Stimulated activated memory B cell treated with anti-CD40 and anti-IgM and Interleukin-4, amounts not matched to agents 10 μg/mL and 1 μg/mL and 100 μg/mL, for 72 hours (primary cell): ENCODE measurements at places on chromosomes 2 and 18.
A peak's percentile ranks its signal among the peaks of the same experiment; 100 is the strongest.

GRCh38 chr2:15654727-15655073, 63.0 kb downstream of the DDX1 start:
- H3K27ac ChIP-seq: no peak overlapping the region
- H3K36me3 ChIP-seq: no peaks in the 10 kb centered on the region
- no peak for ATAC-seq
- no peaks in the 10 kb centered on the region for H3K27me3 ChIP-seq
- H3K4me3 ChIP-seq: no peak overlapping the region

DNA sequence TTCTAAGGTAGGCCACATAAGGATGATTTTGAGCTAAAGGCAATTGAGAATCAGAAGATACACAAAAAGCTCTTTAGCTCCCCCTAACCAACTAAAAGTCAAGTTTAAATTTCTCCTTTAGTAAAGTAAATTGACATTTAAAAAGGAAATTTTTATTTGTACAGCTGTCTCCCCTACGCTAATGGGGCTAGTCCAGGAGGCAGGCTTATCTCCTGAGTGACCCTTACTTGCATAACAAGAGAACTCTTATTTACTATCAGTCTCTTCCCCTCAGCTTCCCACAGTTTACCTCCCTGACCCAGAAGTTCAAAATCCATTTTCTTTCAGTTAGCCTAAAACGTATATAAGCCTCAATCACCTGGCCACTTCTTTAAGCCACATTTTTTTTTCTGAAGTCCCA, 1002.8 kb upstream of the NRXN1 start:
- no peak for ATAC-seq
- no peaks in the 10 kb centered on the region for H3K36me3 ChIP-seq
- no peaks in the 10 kb centered on the region for H3K27me3 ChIP-seq
- no peak overlapping the region for H3K4me3 ChIP-seq
- H3K27ac ChIP-seq: no peak overlapping the region
- no peaks in the 10 kb centered on the region for H3K4me1 ChIP-seq

DNA sequence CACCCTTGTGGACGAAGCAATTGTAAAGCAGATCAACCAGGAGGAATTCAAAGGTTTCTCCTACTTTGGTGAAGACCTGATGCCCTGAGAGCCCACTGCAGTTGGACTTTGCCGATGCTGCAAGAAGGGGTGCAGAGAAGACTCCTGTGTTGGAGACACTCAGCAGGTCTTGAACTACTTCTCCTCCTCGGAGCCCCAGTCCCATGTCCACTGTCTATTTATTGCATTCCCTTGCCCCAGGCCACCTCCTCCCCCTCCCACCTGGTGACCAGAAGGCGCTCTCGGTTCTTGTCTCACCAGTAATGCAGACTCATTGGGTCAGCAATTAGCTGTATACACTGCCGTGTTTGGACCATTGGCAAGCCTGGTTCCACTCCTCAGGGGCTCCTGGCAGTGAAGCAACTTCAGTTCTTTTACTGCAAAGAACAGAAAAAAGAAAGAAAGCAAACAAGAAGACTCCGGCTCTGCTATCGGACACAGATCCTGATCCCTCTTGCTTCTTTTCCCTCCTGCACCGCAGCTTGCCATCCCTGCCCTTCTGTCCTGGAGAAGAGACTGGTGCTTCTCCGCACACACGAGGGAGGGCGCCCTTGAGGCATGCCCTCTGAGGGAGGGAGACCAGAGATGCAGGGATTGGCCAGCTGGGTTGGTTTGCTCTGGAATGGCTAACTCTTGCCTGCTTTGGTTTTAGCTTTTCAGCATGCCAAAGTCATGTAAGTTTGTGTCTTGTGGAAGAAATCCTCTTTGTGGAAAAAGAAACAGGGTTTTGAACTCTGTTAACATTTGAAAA, 112.2 kb upstream of the EPAS1 start:
- peaks cover 35% of the 10 kb centered on the region for H3K36me3 ChIP-seq
- no peak overlapping the region for H3K27ac ChIP-seq
- H3K4me1 ChIP-seq: peaks cover 6% of the 10 kb centered on the region
- H3K4me3 ChIP-seq: no peak overlapping the region
- no peaks in the 10 kb centered on the region for H3K27me3 ChIP-seq

DNA sequence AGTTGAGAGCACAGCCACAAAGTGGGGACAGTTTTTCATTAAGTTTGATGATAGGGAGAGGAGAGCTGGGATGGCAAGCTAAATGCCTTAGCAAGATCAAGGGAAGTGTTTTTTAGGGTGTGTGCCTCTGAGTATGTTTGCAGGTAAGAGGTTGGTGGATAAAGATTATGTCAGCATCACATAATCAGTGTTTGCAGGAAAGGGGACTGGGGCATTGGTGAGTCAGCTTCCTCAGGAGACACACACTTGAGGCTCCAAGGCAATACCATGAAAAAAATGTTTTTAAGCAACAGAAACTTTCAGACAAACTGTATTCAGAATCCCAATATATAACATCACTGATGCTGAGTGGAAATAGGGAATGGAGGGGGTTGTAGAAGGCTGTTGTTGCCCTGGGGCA, 25.4 kb upstream of the DTNB start:
- H3K27me3 ChIP-seq: no peaks in the 10 kb centered on the region
- H3K27ac ChIP-seq: no peak overlapping the region
- H3K4me1 ChIP-seq: no peaks in the 10 kb centered on the region

GRCh38 chr2:5697562-5697961, 5.4 kb downstream of the SOX11 start:
- H3K27me3 ChIP-seq: peaks cover 44% of the 10 kb centered on the region
- peaks cover 13% of the 10 kb centered on the region for H3K4me1 ChIP-seq
- no peaks in the 10 kb centered on the region for H3K36me3 ChIP-seq
- H3K27ac ChIP-seq: no peak overlapping the region
- no peak overlapping the region for H3K4me3 ChIP-seq
- ATAC-seq: no peak

GRCh38 chr2:195604706-195605105, 52.3 kb upstream of the SLC39A10 start:
- no peak for ATAC-seq
- no peak overlapping the region for H3K27ac ChIP-seq
- no peak overlapping the region for H3K4me3 ChIP-seq
- H3K27me3 ChIP-seq: no peaks in the 10 kb centered on the region

DNA sequence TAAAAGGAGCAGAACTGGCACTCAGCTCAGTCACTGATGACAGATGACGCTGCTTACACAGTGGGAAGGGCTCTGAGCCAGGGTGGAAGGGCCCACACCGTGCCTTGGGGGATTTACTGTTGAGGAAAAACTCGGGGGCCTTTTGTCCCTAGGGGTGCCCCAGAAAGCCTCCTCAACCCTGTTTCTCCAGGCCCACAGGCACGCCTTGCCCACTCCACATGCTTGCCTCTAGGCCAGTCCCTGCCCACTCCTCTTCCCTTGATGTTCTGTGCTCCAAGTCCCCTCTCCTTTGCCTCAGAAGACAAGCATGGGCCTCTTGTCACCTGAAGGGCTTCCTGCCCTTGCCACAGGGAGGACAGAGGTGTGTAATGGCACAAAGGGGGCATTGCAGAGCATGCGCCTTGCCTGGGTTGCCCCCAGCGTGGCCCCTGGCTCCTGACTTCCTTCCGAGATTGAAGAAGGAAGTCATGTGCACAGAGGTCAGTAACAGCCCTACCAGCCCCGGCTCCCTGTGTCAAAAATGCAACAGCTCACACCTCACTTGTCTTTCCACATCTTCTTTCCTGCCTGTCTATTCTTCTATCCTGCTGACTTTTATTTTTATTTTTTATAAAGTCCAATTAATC, 65.1 kb downstream of the LIPG start:
- H3K27ac ChIP-seq: no peak overlapping the region
- ATAC-seq: no peak
- no peaks in the 10 kb centered on the region for H3K4me1 ChIP-seq

GRCh38 chr18:5600378-5601071, 56.7 kb upstream of the EPB41L3 start:
- H3K4me3 ChIP-seq: no peak overlapping the region
- no peaks in the 10 kb centered on the region for H3K36me3 ChIP-seq
- ATAC-seq: no peak
- H3K4me1 ChIP-seq: no peaks in the 10 kb centered on the region
- no peak overlapping the region for H3K27ac ChIP-seq
- H3K27me3 ChIP-seq: peaks cover 14% of the 10 kb centered on the region

DNA sequence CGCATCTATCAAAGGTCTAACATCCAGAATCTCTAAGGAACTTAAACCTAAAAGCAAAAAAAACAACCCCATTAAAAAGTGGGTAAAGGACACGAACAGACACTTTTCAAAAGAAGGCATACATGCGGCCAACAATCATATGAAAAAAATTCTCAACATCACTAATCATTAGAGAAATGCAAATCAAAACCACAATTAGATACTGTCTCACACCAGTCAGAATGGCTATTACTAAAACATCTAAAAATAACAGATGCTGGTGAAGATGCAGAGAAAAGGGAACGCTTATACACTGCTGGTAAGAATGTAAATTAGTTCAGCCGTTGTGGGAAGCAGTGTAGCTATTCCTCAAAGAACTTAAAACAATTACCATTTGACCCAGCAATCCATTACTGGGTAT, 38.0 kb downstream of the PPP3R1 start:
- H3K4me3 ChIP-seq: peak overlapping the region; percentile 2
- peaks cover 67% of the 10 kb centered on the region for H3K4me1 ChIP-seq
- H3K27ac ChIP-seq: peak overlapping the region; percentile 75
- H3K36me3 ChIP-seq: peaks cover 38% of the 10 kb centered on the region
- H3K27me3 ChIP-seq: no peaks in the 10 kb centered on the region

GRCh38 chr2:21250673-21251072, 126.9 kb downstream of the TDRD15 start:
- H3K36me3 ChIP-seq: no peaks in the 10 kb centered on the region
- ATAC-seq: no peak
- H3K4me3 ChIP-seq: no peak overlapping the region
- H3K27ac ChIP-seq: no peak overlapping the region
- H3K4me1 ChIP-seq: no peaks in the 10 kb centered on the region

GRCh38 chr2:112923967-112924338, 13.0 kb downstream of the IL37 start:
- peaks cover 20% of the 10 kb centered on the region for H3K27me3 ChIP-seq
- no peak overlapping the region for H3K27ac ChIP-seq
- no peak overlapping the region for H3K4me3 ChIP-seq

DNA sequence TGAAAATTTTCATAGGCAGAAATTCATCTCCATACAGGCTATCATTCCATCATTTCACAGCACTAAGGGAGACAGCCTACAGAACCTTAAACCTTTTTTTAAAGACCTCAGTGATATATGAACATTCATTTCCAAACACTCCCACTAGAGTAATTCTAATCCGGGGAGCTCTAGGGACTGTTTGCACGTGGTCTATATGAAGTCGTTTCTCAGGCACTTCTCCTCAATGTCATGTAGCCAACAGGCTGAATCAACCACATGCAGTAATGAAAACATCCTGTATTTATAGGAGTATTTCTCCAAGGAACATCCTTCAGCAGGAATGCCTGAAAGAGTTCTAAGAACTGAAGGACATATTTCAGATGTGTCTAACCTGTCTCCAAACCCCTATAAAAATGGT, 97.3 kb upstream of the CREB1 start:
- ATAC-seq: no peak
- H3K4me1 ChIP-seq: no peaks in the 10 kb centered on the region
- H3K36me3 ChIP-seq: no peaks in the 10 kb centered on the region
- no peaks in the 10 kb centered on the region for H3K27me3 ChIP-seq
- H3K27ac ChIP-seq: no peak overlapping the region

DNA sequence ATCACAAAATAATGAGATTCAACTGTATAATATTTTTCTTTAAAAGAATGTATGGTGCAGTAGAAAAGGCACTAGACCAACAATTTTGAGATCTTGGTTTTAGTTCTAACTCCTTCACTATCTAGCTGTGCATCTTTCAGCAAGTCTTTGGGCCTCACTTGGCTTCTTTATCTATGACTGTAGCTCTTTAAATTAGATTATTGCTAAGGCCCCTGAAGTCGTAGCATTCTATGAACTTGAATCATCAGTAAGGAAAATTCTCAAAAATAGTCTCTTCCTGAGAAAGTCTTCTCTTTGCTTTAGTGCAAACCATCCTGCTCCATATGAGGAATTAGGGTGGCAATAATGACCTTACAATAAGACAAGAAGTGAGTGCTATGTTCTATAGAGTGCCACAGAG, 140.4 kb downstream of the FTCDNL1 start:
- H3K27me3 ChIP-seq: peaks cover 10% of the 10 kb centered on the region
- H3K27ac ChIP-seq: no peak overlapping the region
- H3K4me3 ChIP-seq: no peak overlapping the region
- no peaks in the 10 kb centered on the region for H3K36me3 ChIP-seq
- H3K4me1 ChIP-seq: no peaks in the 10 kb centered on the region

DNA sequence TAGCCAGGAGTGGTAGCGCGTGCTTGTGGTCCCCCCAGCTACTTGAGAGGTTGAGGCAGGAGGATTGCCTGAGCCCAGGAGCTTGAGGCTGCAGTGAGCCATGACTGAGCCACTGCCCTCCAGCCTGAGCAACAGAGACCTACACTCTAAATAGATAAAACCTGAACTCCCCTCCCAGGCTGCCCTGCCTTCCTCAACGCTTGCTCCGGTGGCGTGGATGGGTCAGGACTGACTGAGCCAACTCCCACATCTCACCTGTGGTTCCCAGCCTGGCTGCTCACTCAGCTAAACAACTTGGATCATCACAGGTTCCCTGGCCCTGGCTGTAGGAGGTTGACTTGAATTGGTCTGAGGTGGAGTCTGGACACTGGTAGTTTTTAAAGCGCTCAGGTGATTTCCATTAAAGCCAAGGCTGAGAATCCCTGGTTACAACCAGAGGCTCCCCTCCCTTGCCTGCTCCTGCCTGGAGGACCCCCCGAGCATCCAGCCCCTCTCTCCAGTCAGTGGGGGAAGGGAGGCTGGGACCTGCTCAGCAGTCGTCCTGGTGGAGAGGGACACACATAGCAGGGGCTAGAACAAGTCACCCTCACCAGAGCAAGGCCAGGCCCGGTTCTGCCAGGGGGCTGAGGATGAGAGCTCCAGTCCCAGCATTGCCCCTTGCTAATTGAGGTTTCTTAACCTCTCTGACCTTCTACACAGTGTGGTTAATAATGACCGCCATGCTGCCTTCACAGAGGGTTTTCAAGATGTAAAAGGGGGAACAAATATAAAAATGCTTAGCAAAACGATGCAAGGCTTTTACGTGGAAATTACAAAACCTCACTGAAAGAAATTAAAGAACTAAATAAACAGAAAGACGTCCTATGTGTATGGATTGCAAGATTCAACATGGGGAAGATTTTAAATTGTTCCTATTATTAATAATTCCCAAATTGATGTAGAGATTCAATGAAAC, 46.9 kb upstream of the TAF1B start:
- no peak for ATAC-seq
- no peaks in the 10 kb centered on the region for H3K36me3 ChIP-seq
- no peak overlapping the region for H3K4me3 ChIP-seq
- no peaks in the 10 kb centered on the region for H3K27me3 ChIP-seq
- H3K27ac ChIP-seq: no peak overlapping the region

- peaks cover 87% of the 10 kb centered on the region for H3K4me1 ChIP-seq
- peak; percentile 52 for ATAC-seq
- H3K27me3 ChIP-seq: peaks cover 37% of the 10 kb centered on the region
- no peaks in the 10 kb centered on the region for H3K36me3 ChIP-seq
- H3K27ac ChIP-seq: peak overlapping the region; percentile 98
Measured at GRCh38 chr2:8543060-8543382, 138.8 kb upstream of the ID2 start.
